ENCODE measurements at places on chromosomes 6 and 20.

- no peak for DNase-seq
Measured at GRCh38 chr20:20395903-20396568, 28.1 kb downstream of the INSM1 start.

GRCh38 chr6:132505158-132505557 is 7.8 kb downstream of the STX7 start:
- no peak for DNase-seq

GRCh38 chr6:52736145-52736544 is 27.1 kb downstream of the GSTA2 start:
- DNase-seq, result no peak

- DNase-seq, result no peak
Measured at GRCh38 chr6:183668-184067, 108.6 kb upstream of the DUSP22 start.

GRCh38 chr20:62481425-62482145 is 5.8 kb upstream of the GATA5 start:
- no peak for DNase-seq

- no peak for DNase-seq
Measured at GRCh38 chr6:138417493-138418117, 13.6 kb downstream of the HEBP2 start.

- DNase-seq, result no peak
Measured at GRCh38 chr6:36727505-36728021, 29.9 kb downstream of the RAB44 start.
